Fibroblast of skin of right quadriceps (primary cell): ENCODE measurements at places on chromosomes 6 and 20.

GRCh38 chr20:20414640-20415220 is 46.8 kb downstream of the INSM1 start:
- DNase-seq: no peak

DNA sequence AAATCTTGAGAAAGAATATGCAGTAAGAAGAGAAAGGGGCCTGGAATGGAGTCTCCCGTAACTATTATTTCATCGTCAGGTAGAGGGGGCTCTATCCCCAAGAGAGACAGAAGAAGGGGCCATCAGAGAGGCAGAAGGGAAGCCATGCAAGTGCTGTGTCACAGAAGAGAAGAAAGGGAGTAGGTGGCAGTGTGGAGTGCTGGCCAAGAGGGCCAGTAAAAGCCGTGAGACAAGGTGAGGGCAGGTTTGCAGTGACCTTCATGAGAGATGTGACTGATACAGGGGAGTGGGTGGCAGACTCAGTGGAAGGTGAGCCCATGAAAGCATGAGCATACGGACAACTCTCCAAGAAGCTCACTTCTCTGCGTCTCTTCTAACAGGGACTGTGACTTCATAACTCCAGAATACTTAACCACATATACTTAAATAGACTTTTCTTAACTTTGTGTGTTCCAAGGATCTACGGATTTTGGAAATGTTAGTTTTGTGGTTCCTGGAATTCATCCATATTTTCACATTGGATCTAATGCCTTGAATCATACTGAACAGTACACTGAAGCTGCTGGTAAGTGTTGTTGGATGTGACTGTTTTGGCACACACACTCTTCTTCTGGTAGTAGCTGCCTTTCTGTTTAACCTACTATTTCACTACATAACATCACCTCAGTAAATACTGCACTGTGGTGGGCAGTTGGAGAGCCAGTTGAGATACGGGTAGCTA is 15.6 kb downstream of the PM20D2 start:
- DNase-seq: peak; percentile 53

DNA sequence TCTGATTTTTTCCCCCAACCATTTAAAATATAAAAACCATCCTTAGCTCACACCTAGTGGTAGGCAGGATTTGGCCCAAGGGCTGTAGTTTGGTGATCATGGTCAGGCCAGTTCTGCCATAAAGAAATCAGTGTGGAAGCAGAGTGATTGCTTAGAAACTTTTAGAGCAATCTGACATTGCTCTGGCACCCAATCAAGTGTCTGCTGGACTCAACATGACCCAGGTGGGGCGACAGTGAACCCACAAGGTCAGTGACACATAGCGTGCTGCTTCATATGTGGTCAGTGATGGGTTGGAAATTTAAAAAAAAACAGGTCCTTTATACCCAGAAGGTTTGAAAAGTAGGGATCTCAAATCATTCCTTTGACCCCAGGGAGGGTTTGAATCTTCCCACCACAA is 107.9 kb downstream of the BANF2 start:
- DNase-seq: no peak

DNA sequence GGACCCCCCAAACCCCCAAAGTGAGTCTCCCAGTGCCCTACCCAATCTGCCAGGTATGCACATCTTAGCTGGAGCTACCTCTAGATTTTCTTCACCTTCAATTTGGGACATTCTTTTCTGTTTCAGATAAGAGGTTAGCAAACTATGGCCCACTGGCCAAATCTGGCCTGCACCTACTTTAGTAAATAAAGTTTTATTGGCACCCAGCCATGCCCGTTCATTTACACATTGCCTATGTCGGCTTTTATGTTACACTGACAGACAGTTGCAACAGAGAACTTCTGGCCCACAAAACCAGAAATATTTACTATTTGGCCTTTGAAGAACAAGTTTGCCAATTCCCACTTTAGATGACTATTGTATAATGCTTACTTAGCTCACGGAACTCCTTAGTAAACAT is 55.9 kb upstream of the STX16 start:
- no peak for DNase-seq

DNA sequence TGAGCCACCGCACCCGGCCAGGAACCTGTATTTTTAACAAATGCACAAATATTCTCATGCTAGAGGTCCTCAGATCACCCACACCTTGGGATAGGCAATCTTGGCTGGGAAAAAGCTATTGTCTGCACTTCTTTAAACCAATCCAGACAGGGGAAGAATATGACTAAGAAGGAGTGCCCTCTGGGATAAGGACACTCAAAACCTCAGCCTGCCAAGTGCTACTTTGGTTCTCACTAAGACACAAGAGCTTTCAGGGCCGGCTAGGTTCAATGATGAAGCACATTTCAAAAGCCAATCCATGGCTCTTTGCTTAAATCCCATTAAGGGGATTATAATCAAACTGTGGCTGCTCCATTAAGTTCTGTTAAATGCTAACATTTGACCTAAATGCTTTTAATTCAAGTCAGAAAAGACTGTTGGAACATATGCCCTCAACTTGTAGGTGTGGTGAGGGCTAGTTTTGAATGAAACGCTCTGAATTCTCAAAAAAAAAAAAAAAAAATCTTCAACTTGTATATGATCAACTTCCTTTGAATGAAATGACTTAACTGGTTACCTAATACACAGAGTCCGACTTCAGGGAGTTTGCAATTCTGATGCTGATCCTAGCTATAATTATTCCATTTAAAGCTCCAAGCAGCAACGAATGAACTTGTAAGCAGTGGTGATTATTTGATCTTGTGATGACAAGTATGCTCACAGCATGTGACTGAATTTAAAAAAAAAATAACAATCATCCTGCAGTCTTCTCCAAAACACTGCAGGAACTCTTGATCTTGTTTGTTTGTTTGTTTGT is 56.6 kb downstream of the SLC23A2 start:
- DNase-seq: no peak

DNA sequence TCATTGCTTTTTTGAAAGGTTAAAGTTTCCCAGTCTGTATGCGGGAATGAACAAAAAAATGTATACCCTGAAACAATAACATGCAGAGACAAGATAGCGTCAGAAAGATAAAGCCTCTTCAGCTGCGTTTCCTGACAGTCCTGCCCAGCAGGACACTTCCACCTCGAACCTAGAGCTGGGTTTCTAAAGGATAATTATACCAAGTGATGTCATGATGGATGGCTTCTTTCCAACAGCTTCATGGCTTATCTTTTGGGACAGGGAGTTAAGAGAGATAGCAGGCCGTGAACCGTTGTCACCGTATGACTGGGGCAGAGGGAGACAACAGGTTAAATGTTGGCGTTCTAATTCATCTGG is 267.6 kb upstream of the SGK1 start:
- DNase-seq: no peak

DNA sequence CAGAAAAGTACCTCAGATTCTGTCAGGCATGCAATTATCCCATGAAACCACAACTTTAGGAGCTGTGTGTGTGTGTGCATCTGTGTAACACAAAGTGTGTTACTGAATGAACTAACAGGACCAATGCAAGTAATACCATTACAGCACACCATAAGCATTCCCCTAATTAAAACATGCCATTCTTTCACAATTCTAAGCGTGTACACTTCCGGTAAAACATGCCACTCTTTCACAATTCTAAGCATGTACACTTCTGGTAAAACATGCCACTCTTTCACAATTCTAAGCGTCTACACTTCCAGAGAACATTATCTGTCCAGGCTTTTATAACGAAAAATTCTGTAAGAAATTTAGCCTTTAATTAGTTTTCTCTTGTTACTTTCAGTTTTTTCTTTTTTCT is 238.2 kb downstream of the GMDS start:
- DNase-seq: peak; percentile 28

GRCh38 chr6:159169193-159169555 is at the start of gene FNDC1:
Gene FNDC1, plus strand, starts transcription at chr6:159169400. Its CDS starts 197 bp downstream, at chr6:159169597.
- DNase-seq: peak; percentile 13
